ENCODE measurements at places on chromosomes 1 and 21.

DNA sequence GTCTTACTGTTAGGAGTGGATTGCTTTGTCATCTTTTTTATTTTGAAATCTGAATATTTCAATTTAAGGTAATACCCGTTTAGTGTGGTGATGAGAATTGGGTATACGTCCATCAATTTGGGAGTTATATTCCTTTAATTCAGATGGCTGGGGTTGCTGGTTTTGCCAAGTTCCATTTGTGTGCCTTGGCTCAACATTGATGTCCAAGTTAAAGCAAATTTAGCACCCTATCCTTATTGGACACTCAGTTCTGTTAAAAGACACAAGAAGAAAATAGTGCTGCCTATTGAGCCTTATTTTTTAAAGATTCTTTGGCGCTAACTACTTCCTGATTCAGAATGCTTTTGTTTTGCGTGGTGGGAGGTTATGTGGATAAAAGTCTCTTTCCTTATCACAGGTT is 40.6 kb downstream of the CAMTA1 start:
- no peak for DNase-seq

DNA sequence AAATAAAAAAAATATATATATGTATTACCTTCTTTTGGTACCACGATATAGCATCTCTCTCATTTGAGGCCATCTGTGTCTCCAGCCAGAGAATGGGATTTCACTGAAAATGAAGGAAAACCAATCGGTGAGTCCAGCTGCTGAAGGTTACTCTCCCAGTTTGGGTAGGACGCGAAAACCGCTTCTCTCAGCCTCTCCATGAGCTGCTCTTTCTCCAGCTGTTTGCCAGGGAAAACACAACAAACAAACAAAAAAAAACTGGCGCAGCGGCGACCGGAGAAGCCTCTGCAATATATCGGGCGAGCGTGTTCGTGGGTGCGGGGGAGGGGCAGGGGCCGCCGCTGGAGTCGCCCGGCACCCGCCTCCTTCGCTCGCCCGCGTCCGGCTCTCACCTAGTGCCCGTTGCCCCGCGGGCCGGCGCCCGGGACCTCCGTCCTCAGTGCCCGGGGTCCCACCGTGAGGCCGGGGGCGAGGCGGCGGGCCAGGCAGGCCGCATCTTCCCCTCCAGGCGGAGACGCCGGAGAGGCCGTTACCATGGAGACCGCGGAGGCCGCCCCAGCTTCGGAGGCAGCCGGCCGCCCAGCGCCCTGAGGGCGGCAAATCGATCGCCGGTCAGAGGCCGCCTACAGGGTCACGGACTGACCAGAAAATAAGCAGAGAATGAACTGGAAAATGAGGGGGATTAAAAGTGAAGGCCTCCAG is 504 bp downstream of the PHTF1 start:
- peak; percentile 61 for DNase-seq

DNA sequence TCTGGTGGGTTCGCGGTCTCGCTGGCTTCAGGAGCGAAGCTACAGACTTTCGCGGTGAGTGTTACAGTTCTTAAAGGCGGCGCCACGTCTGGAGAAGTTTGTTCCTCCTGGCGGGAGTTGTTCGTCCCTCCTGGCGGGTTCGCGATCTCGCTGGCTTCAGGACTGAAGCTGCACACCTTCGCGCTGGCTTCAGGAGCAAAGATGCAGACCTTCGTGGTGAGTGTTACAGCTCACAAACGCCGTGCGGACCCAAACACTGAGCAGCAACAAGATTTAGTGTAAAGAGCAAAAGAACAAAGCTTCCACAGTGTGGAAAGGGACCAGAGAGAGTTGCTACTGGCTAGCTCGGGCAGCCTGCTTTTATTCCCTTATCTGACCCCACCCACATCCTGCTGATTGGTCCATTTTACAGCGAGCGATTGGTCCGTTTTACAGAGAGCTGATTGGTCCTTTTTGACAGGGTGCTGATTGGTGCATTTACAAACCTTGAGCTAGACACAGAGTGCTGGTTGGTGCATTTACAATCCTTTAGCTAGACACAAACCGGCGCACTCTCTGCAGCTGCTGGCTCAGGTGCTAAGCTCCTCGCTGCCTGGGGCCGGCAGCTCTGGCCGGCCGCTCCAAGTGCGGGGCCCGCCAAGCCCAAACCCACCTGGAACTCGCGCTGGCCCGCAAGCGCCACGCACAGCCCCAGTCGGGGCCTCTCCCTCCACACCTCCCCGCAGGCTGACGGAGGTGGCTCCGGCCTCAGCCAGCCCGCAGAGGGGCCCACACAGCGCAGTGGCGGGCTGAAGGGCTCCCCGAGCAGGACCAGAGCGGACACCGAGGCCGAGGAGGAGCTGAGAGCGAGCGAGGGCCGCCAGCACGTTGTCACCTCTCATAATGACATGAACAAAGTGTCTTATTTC is 172.8 kb upstream of the KCTD3 start:
- DNase-seq = no peak

DNA sequence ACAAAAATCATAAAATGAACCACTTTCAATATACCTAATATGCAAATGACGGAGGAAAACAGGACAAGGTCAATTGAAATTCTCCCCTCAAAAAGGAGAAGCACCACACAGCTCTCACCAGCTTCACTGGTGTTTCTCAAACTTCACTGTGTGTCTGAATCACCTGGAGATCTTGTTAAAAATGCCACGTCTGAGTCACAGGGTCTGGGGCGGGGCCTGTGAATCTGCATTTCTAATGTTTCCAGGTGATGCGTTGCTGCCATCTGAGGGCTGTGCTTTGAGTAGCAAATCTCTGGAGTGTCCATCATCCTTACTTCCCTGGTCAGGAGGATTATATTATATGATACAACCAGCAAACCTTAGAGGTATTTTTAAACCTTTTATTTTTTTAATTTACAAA is 9.0 kb downstream of the CLDN19 start:
- DNase-seq = no peak

DNA sequence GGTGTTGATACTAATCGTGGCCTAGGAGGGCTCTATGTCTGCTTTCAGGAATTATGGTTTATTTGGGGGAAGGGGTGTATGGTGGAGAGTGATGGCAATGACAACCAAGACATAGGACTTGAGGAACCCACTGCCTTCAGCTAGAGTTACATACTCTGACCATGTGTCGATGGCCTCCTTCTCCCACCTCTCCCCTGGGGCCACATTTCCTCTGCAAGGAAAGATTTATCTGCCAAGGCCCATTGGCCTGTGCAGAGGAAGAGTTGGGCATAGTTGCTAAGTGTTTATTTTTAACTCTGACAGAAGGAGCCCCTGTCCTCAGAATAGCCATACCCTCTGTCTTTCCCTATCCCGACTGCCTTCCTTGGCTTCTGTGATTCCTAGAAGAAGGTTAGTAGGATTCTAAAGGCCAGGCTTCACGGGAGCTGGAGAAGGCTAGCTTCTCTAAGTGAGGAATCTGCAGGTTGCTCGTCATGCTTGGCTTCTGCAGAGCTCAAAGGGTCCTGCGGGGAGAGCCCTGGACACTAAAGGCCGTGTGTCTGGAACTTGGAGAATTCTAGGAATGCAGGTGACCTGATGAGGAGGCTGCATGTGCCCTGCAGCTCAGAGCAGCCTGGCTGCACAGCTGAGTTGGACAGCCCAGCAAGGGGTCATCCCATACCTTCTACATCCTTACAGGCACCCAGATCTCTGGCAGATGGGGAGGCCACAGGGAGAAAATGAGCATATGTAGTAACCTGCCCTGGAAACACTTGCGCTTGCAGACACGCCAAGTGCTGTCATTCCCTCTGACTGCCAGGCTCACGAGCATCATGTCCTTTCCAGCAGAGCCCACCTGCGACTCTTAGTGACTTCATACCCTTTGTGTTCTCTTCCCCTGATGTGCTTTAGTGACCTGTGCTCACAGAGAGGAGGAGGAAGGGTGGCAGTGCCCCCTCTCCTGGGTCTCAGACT is 9.7 kb downstream of the MAPKAPK2 start:
- no peak for DNase-seq

DNA sequence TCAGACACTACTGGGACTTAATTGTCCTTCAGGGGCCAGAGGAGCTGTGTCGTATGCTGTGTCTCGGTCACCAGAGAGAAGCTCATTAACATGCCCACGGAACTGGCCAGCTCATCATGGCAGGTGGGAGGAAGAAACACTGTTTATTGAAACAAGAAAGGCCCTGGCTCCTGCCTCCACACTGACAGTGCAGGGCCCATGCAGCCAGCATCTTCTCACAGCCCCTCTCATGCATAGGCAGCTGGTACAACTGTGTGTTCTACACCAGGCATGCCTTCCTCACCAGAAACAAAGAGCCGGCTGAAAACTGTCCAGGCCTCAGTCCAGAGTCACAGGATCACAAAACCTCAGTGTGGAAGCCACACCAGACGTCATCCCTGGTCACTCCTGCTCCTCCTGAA is 106.0 kb downstream of the UBE2U start:
- no peak for DNase-seq

- DNase-seq = no peak
Observed at GRCh38 chr1:23395154-23395724, 25.6 kb upstream of the ZNF436 start.

- DNase-seq = no peak
Observed at GRCh38 chr1:99554727-99555126, 91.2 kb upstream of the PALMD start.

DNA sequence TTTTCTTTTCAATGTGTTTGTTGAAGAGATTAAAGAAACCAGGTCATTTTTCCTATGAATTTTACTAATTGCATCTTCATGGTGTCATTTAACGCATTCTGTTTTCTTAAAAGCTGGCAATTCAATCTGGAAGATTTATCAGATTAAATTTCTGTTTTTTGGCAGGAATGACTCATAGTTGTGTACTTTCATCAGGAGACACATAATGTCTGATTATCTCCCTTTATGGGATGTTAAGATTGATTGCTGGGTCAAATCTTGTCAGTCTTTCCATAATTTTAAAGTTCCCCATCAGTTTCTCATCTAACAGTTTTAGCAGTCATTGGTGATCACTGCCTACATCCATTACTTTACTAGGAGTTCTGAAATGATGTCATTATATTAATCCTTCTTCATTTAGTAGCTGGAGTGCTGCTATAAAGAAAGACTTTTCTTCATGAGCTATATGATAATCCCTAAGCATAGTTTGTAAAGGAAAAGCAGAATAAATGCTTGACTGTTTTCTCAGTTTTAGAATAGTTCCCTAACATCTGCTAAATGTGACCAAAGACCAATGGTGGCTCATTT is 72.8 kb upstream of the MAP10 start:
- no peak for DNase-seq

DNA sequence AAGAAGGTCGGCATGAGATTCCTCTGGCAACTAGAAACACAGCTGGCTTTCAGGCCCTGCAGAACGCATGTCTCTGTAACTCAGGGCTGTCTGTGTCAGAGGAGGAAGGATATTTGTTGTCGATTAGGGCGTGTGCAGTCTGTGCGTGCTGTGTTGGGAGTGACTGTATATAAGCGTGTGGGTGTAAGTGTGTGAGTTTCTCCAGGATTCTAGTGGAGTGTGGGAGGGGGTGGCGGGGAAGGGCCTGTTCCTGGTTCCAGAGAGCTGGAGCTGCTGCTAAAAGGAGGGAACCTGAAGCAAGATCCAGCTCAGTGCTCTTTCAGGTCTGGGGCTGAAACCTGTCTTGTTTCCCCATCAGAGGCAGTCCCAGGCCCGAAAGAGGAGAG is 74.3 kb downstream of the SLC16A1 start:
- DNase-seq = no peak

DNA sequence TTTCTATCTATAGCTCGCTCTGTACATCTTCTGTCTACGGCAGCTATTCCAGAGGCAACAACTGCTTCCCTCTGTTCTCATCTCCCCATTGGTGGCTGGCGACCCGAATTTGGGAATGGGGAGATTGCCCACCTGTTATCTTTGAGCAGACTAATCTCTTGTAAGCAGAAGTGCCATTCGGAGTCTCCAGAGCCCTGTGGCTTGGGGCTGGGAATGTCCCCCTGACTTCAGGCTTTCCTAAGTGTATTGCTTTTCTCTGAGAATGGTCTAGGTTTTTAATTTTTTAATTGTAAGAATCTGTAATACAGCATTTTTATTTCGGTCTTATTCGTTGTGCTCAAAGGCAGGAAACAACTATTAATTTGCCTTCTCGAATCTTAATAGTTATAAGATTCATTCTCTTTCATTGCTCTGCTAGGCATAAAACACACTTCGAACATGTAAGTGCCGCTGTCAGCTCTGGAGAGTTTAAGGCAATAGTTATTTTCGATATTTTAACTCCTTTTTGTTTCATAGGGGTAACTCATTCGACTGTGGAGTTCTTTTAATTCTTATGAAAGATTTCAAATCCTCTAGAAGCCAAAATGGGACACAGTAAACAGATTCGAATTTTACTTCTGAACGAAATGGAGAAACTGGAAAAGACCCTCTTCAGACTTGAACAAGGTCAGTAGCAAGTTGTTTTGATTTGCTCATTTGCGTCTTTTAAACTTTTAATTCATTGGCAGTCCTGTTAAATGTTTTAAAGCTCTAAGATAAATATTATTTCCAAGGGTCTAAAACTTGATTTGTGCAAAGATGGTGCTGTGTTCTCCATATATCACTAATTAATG is 514 bp downstream of the AGL start:
- DNase-seq = peak; percentile 18

GRCh38 chr21:36554411-36555157 is 74.7 kb upstream of the CLDN14 start:
- no peak for DNase-seq

DNA sequence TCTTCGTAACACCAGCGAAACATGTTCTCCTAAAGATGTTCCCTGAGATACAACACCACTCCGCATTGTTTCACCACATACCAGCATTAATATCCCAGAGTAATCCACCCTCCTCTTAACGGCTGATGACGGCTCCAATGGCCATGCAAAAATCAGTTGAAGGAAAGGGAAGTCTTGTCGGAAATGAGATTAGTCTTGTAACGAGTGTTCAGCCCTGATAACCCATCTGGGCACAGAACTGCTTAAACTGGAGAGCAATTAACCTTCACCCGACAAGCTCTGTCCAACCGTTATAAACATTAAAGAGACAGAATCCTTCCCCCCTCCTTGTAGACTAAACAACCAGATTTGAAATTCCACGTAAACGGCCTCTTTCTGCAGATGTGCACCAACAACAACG is 21.9 kb downstream of the ERG start:
- DNase-seq = no peak

DNA sequence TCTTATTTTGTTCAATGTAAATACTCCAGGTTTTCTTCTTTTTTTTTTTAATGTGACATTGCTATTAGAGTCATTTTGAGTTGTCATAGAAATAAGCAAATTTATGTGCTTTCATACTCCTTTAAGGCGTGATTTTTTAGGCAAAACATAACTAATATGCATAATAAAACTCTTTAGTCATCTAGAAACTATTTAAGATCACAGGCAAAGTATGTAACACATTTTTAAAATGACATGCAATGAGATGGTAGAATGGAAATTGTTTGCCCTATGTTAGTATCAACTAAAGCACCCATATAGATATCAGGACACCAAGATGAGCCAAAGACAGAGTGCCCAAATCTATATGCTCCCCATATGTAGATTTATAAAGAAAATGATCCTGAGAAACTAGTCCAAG is 41.5 kb upstream of the SGIP1 start:
- DNase-seq = no peak

Measured in A673 (cell line).